ENCODE measurements at places on chromosomes 4 and X.

- no peak for DNase-seq
These were observed 12.4 kb upstream of the VEGFC start for GRCh38 chr4:176805155-176805554.

DNA sequence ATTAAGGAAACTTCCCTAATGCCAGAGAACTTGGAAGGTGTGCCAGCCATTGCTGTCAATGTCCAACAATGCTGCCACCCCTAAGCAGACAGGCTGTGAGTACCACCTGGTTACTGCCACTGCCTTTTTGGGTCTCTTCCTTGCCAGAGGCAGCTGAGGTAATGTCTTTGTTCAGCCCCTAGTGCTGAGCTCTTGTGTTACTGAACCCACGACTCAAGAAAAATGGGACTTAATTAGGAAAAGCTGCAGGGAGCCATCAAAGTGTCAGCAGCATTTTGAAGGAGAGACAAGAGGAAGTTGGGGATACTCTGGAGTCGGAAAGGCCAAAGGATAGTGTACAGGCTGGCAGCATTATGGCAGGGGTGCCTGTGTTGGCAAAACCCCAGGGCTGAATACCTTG, 283.7 kb downstream of the AFF2 start:
- DNase-seq = no peak

DNA sequence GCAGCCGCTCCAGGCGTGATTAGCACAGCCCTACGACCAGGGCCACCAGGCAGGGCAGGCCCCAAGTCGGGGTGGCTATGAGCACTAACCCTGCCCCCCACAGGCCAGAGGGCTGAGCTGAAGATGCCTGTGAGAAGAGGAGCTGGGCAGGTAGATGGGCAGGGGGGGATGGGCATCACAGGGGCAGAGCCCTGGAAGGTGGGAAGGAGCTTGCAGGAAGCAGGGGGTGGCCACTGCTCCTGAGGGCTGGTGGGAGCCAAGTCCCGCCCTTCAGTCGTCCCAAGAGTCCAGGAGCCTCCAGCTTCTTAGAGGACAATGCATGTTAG, 7.3 kb upstream of the MXD4 start:
- no peak for DNase-seq

GRCh38 chr4:39539089-39539611, 11.9 kb upstream of the UGDH start:
- DNase-seq = no peak

GRCh38 chr4:186701273-186701672, 22.4 kb downstream of the FAT1 start:
- no peak for DNase-seq

DNA sequence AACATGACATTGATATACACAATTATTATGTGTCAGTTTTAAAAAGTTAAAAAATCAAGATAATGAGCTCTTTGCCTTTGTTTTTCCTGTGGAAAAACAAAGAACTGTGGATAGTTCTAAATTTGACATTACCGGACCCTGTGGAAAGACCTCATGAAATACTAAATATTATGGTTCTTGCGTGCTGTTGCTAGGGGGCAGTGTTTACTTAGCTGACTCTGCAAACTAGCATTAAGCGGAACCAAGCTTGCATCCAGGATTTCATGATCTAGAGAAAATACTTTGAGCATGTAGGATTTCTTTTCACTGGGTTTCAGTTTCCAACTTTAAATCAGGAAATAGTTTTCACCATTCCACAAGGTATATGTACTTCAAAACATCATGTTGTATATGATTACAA, 33.6 kb downstream of the CLCN4 start:
- DNase-seq = peak; percentile 19

DNA sequence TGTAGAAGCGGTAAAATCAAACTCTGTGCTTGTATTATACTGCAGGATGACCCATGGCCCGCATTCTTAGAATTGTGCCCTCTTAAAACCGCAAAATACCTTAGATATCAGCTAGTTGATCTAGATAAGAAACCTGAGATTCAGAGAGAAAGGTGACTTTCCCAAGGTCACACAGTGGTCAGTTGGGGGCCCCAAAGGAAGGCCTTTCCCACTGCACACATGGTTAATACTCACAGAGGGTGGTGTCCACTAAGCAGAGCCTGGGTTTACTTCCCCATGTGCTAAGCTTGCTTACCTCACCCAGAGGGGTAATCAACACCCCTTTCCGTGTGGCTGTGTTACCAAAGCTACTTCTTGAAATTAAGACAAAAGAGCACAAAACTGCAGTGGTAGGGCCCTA, 66.3 kb downstream of the RBM47 start:
- DNase-seq = no peak

Data from HS-27A (cell line).